ENCODE measurements at places on chromosomes 5 and 9.
A peak's percentile ranks its signal among the peaks of the same experiment; 100 is the strongest.

DNA sequence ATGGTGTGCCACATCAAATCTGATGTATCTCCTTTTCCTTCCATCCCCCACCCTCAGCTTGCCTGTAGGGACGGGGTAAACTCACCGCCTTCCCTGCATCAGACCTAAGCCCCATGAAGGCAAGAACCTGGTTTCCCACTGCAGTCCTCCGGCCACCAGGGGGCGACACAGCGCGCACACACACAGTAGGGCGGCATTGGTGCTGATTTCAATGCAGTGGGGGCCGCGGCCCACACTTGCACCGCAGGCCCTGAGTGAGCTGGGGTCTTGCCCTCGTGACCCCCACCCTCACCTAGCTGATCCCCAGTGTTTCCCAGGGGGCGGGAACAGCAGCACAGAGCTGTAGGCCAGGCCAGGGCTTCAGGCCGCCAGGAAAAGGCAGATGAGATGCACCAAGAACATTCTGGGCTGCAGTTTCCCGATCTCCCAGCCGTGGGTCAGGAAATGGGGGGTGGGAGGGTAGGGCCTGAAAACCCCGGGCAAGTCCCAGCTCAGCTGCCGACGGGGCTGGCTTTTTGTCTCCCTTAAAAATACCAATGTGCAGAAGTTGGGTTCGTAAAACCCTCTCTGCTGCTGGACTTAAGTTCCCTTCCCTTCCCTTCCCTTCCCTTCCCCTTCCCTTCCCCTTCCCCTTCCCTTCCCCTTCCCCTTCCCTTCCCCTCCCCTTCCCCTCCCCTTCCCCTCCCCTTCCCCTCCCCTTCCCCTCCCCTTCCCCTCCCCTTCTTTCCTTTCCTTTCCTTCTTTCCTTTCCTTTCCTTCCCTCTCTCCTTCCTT lies 19.5 kb downstream of the FAM163B start:
- DNase-seq, result peak; percentile 14

- DNase-seq, result peak; percentile 91
These were observed 4.7 kb upstream of the TUBB4B start for GRCh38 chr9:137236238-137236935.

GRCh38 chr5:3590967-3591900 lies 4.4 kb upstream of the IRX1 start:
- no peak for DNase-seq

- no peak for DNase-seq
These were observed 171.8 kb downstream of the MED10 start for GRCh38 chr5:6206501-6206900.

DNA sequence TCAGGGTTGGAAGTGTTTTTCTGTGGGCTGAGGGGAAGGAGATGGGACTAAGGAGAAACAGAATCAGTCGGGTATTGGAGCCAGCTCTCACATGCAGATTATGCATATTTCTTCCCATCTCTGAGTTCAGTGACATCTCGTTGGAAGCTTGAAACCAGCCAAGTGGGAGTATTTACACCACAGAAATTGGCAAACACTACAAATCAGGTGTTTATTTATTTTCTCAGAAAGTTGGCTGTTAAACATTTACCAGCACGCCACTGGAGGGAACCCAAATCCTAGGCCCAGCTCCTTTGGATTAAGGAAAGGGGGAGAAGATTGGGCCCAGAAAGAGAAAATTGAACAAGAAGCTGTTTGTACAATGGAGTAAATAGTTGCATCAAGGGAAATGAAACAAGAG lies 72.1 kb upstream of the PITX1 start:
- no peak for DNase-seq

DNA sequence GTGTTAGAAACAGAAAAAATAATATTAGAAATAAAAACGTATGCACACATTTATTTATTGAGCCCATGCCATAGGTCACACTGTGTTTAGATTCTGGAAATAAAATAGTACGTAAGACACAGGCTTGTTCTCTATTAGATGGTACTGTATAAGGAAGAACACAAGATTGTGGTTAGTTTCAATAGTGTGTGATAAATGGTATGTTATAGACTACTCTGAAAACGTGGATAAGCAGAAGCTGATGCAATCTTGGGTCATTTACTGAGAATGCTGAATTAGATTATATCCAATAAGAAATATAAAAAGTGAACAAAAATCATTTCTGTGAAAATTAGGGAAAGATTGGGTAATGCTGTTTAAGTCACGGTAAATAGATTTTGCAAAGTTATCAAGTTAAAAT lies 1456.4 kb upstream of the ACO1 start:
- DNase-seq, result no peak

DNA sequence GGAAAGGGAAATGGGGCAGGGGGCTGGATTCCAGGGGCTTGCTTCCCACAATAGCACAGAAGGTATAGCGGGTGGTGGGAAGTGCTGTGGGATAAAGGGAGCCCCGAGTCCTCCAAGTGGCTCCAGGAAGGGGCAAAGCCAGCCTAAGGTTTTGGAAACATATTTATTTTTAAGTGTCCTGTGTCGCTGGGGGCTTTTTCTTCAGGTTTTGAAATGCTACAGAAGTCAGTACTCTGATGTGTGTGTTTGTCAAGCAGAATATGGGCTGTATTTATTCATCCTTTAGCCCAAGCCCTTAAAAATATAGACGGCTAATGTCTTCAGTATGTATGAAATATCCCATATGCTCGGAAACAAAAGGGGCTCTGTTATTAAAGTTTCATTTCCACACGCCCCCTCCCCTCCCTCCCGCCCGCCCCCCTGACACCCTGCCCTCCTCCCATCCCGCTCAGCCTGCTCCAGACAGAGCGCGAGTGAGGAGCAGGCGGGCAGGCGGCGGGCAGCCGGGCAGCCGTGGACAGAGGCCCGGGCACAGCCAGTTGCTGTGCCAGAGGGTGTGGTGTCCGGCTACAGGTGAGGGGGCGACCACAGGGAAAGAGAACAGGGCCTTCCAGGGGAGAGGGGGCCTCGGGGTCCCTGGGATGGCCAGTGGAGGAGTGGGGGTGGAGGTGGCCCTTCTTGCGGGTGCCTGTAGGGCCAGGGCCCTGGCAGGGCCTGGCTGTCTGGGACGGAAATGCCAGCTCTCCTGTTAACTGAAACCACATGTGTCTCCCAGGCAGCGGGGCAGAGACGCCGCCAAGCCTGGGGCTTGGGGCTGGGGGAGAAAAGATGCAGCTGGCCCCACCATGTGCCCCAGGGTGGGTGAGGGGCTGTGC lies 39.6 kb upstream of the SYNPO start:
- DNase-seq, result no peak

GRCh38 chr9:126523611-126524111 lies 90.1 kb upstream of the LMX1B start:
- peak; percentile 62 for DNase-seq

DNA sequence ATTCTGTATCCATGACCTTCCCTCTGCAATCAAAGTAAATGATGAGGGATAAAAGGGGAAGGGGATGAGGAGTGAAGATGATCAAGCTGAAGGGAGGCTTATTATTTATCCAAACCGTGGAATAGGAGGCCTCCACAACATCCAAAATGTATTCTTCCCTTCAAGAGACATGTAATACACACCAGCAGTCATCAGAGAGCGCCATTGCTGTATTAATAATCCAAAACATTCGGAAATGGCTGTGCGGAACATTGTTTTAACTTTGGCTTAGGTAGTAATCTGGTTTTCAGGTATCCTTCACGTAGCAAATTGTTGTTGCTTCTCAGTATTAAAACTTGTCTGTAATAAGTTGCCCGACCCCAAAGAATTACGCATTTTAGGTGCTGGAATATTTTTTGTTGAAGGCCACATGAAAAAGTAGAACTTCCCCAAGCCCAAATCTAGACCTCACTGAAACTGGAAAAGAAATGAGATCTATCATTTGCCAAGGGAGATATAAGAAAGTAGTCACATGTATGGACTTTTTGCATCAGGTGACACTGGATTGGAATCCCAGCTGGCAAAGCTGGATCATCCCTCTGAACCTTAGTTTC lies 2.6 kb upstream of the BOD1 start:
- DNase-seq, result peak; percentile 81

DNA sequence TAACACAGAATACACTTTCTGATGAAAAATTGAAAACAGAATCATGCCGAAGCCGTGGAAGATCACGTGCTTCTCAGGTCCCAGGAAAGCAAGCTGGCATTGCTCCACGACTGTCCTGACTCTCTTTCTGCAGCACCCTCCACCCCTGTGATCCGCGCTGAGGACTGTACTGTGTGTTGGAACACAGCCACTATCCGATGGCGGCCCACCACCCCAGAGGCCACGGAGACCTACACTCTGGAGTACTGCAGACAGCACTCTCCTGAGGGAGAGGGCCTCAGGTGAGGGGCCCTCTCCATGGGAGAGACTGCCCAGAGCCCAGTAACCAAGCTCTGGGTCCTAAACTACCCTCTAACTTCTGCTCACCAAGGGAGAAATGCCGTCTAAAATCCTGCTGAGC lies 73.3 kb downstream of the CMYA5 start:
- DNase-seq, result no peak
